ENCODE measurements at places on chromosomes 16 and 17.

GRCh38 chr16:81511371-81511770 lies 66.8 kb downstream of the CMIP start:
- DNase-seq: peak; percentile 47

DNA sequence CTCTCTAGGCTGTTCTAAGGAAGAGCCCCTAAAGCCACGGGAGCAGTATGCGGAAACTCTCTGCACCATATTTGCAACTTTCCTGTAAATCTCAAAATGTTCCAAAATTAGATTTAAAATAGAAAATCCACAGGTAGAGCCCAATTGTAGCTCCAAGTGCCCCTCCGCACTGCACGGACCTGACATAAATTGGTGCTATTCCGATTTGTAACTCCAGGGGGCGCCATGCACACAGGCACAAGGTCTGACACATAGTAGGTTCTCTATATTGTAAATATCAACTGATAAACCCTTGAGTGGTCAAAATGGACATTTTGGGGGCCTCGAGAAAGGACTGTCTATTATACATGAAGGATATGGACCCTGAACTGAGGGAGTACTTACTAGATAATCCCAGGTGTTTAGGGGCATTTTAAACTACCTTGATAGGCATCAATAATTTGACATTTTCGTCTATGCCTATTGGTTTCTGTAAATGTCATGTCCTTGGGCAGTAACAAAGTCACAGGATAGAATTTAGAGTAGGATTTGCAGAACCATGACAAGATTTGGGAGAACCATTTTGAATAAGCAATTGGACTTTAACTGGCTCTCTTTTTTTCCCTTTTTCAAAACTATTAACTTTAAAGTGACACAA lies 36.6 kb upstream of the TMEM132E start:
- no peak for DNase-seq

DNA sequence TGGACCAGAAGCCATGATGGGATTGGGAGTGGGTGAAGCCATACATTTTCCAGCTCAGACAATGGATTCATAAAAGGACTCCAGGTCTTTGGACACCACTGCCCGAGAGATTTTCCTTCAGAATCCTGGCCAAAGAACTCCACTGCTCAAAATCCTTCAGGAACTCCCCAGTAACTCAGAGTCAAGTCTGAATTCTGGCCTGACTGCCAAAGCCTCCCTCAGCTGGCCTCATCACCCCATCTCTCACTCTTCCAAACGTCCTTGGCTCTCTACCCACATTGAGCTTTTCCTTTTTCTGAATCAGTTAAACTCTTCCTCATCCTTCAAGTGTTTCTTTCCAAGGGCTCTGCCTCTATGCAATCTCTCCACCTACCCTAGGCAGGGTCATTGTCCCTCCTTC lies 1.2 kb upstream of the SEPTIN1 start:
- DNase-seq: no peak

- peak; percentile 21 for DNase-seq
Observed at GRCh38 chr16:83653785-83654184, 154.0 kb upstream of the HSBP1 start.

GRCh38 chr16:50674831-50675230 lies 6.3 kb downstream of the SNX20 start:
- DNase-seq: no peak

- no peak for DNase-seq
Observed at GRCh38 chr17:82788206-82789001, 36.5 kb downstream of the TBCD start.

DNA sequence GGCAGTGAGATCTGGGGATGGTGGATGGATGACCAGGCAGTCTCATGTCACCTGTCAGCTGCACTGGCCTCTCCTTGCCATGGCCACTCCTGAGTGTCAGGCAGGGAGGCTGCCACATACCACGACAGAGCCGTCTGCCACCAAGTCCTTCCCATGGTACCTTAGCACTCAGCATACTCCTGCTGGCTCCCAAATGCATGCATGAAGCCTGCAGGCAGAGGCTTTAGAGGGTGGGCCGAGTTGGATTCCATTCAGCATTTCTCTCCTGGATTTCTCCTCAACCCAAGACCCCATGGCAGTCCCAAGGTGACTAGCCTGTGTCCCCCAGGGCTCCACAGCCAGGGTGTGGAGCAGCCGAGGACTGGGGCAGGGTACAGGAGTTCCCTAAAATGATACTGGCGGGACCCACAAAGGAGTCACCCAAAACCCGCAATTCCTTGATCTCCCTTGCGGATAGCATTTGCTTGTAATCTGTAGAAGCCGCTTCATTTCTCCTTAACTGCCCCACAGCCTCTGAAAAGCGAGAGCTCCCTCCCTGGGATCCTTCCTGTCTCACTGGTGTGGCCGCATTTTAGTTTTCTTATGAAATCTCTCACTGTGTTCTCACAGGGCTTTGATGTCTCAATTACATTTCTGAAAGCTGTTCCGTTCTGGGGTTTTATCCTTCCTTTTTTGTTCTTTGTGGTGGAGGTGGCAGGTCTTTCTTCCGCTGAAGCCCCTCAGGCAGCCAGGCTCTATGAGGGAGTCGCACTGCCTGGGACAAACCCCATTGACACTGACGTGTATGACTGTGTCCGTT lies 141.4 kb downstream of the SOCS1 start:
- DNase-seq: no peak

DNA sequence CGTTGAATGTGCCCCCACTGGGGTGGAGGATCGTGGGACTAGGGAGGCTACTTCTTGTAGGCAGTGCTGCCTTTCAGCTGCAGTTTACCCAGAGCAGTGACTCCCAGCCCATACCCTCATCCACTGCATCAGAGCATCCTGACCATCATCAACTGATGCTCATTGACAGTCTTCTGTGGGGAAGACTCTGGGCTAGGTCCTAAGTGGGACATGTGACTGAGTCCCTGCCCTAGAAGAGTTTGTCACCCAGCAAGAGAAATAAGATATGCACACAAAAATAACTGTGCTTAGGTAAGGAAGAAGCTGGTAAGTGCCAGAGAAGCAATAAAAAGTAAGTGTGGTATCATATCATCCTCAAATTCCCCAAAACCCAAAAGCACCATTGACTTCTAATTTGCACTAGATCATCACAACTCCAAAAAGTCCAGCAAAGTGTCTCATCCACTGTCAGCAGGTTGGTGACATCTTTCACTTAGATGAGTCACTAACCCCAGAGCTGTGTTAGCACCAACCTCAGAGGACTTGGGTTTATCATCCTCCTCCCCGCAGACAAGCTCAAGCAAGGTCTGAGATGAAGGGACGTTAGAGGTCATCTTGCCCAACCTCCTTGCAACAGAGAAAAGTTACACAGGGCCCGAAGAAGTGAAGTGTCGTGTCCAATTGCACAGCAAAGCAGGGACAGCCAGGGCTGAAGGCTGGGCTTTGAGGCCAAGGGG lies 99.0 kb downstream of the CCDC182 start:
- DNase-seq: peak; percentile 59

- no peak for DNase-seq
Observed at GRCh38 chr16:87698241-87698640, 67.5 kb downstream of the KLHDC4 start.

DNA sequence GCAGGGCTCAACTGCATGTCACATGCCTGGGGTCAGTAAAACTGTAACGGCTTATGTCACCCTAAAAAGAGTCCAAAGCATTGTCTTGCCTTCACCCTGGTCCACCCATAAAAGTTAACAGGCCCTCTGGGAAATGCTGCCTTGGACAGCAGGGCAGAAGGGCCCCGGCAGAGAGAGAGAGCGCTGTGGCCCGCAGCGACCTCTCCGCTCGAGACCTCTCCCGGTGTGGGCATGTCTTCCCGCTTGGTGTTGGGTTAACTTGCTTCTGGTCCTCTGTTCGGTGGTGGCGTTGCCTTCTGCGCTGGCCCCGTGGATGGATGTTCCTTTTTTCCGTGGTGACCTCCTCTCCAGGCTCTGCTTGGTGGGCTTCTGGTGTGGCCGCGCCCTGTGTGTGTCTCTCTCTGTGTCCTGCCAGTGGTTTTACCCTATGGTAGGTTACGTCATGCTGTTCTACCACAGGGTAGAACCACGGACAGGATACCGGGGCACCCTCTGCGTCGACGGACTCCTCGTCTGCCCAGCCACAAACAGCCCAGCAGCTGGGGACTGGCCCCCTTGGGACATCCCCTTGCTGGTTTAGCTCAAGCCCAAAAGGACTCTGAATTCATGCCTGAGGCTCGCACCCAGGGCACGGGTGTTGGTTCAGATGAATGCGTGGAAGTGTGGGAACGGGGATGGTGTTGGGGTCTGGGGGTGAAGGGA lies 18.3 kb upstream of the CLEC18A start:
- no peak for DNase-seq

DNA sequence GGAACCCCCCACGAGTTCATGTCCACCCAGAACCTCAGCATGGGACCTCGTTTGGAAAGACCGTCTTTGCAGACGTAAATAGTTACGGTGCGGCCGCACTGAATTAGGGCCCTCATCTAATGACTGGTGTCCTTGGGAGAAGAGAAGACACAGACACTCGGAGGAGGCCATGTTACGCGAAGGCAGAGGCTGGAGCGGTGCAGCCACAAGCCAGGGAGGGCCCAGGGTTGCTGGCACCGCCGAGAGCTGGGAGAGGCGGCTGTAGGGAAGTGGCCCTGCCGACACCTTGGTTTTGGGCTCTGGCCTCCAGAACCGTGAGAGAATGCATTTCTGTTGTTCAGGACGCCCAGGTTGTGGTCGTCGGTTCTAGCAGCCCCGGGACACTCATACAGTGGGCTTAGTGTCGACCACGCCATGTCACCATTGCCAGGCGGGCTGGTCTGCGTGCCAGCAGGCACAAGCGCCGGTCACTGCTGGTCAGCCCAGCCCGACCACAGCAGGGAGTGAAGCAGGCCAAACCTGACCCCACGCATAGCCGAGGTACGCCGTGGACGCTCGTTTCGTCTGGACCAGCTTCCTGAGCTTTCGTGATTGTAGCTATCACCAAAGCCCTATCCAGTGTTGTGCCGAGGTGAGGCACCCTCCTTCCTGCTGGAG lies 10.7 kb upstream of the WDR45B start:
- no peak for DNase-seq

DNA sequence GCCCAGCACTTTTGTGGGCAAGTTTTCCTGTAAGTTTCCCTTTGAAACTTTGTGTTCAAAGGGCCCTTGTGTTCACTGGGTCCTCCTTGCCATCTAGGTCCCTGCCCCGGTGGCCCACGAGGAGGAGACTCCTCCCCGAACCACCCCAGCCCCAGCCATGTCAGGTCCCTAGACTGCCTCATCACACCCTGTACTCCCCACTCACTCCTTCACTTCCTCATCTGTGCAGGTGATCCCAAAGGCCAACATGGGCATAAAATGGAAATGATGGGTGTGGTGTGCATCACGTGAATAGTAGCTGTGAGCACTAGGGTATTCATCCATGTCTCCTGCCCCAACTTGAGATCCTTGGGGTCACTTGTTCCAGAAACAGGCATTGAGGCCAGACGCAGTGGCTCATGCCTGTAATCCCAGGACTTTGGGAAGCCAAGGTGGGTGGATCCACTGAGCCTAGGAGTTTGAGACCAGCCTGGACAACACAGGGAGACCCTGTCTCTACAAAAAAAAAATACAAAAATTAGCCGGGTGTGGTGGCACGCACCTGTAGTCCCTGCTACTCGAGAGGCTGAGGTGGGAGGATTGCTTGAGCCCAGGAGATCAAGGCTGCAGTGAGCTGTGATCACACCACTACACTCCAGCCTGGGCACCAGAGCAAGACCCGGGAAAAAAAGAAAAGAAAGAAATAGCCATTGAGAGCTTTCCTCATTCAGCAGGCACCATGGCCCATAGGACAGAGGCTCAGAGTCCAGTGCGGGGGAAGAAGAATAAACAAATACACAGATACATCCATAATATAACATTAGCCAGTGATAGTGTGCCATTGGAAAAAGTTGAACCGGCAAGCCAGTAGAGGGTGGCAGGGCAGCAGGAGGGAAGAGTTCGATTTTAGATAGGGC lies 74.5 kb downstream of the KATNIP start:
- no peak for DNase-seq

- no peak for DNase-seq
Observed at GRCh38 chr16:25707982-25708583, 16.3 kb downstream of the HS3ST4 start.

DNA sequence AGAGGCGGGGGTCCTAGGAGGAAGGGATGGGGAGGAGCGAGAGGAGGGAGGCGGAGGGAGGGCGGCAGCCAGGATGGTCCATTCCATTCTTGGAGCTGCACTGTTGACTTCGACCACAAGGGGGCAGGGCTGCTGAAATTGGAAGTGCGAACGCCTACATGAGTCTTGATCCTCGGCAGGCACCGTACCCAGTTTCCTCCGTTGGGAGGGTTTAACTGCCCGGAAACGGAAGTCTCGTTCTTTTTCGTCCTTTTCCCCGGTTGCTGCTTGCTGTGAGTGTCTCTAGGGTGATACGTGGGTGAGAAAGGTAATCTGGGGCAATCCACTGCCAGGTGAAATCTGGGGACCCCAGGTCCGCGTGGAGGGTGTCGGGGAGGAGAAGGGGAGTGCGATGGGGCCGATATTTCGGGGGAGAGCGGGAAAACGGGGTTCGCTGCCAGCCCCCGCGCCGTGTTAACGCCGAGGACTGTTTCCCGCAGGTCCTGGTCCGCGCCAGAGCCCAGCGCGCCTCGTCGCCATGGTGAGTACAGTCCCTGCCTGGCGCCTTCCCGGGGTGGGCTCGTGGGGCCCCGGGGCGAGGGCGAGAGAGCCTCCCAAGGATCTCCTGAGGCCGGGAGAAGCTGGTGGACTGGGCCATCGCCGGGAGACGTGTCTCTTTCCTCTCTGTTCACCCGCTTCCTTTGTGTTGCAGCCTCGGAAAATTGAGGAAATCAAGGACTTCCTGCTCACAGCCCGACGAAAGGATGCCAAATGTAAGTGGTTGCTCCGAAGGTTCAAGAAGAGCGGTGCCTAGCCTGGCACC lies at the start of gene RPL38:
Gene RPL38 (plus strand): TSS at position 240 of the 802 bp plus-strand sequence. CDS start 278 bp downstream, at position 518.
- DNase-seq: peak; percentile 97

DNA sequence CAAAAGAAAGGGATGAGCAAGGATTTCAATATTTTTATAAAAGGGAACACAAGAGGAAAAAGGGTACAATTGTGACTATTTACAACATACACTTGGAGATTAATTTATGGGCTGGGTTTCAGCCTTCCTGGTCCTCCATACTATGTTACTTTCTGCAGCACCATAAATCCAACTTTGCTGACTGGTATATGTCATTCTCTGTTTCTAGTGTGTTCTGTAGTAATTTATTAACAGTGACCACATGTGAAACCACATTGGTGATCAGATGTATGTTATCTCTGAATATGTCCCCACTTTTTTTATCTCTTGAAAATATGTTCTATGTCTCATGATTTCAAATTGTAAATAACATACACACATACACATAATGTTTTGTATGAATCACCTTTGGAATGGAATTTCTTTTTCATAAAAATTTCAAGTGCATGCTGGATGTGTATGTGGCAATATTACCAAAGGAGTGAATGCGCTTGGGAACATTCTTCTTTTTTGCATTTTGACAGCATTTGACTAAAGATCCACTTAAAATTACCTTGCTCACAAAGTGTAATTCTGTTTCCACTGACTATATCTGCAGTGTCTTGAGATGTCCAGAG lies 2.9 kb upstream of the LYRM9 start:
- DNase-seq: peak; percentile 60

DNA sequence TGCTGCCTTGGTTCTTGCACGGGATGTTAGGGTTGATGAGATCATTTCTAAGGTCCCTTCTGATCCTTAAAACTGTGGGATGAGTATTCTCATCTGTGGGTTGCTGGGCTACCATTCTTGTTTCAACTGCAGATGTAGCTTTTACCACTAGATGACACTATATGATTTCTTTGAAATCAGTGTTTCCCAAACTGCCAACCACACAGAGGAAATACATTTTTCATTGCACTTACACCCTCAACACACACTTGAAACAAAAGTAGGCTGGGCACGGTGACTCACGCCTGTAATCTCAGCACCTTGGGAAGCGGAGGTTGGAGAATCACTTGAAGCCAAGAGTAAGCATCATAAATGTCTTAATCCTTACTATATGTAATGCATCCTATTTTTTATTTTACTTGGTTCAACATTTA lies 15.3 kb downstream of the LCMT1 start:
- DNase-seq: peak; percentile 94

Data from amniotic epithelial cell (primary cell).